Osteoblast (primary cell): ENCODE measurements at places on chromosomes 5 and 9. TPM values are rescaled to one million over a fixed set of nuclear protein-coding genes. Genes with fewer than 3 reads are reported as not detected.

DNA sequence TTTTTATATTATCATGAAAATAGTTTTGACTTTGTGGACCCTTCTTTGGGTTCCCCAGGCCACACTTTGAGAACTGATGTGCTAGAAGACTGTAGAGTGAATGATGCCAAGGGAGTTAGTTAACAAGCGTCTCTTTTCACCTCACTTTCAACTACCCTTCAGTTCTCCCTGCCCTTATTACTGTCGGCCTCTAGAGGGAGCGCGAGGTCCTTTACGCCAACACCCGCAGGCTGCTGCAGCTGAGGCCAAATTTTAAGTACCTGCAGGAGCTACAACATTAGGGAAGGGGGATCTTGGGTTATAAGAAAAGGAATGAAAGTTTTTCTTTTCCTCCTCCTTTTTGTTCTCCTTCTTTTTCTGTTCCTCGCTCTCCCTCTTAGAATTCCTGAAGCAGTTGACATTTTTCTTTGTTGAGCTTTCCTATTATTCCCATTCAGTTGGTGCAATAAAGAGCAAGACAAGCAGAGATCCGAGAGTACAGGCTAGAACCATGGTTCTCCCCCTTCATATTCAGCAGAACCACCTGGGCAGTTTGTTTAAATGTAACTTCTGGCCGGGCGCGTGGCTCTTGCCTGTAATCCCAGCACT, 84.0 kb downstream of the ZFAND5 start:
- no peaks in the 10 kb centered on the region for H3K4me1 ChIP-seq
- peak; percentile 76 for DNase-seq
- H3K27me3 ChIP-seq, result peaks cover 7% of the 10 kb centered on the region
- H3K4me3 ChIP-seq, result no peak overlapping the region
- H3K36me3 ChIP-seq, result no peaks in the 10 kb centered on the region

GRCh38 chr5:72427488-72428437, 79.4 kb downstream of the ZNF366 start:
- no peaks in the 10 kb centered on the region for H3K27me3 ChIP-seq
- DNase-seq, result no peak
- H3K4me1 ChIP-seq, result no peaks in the 10 kb centered on the region
- no peak overlapping the region for H3K27ac ChIP-seq

GRCh38 chr9:70609542-70610286, 195.3 kb upstream of the KLF9 start:
- no peaks in the 10 kb centered on the region for H3K27me3 ChIP-seq
- peaks cover 12% of the 10 kb centered on the region for H3K4me1 ChIP-seq
- no peak overlapping the region for H3K4me3 ChIP-seq
- no peaks in the 10 kb centered on the region for H3K36me3 ChIP-seq
- H3K27ac ChIP-seq, result peak overlapping the region; percentile 70

The SMIM33 gene
- total RNA-seq, result not detected in 2 replicates

DNA sequence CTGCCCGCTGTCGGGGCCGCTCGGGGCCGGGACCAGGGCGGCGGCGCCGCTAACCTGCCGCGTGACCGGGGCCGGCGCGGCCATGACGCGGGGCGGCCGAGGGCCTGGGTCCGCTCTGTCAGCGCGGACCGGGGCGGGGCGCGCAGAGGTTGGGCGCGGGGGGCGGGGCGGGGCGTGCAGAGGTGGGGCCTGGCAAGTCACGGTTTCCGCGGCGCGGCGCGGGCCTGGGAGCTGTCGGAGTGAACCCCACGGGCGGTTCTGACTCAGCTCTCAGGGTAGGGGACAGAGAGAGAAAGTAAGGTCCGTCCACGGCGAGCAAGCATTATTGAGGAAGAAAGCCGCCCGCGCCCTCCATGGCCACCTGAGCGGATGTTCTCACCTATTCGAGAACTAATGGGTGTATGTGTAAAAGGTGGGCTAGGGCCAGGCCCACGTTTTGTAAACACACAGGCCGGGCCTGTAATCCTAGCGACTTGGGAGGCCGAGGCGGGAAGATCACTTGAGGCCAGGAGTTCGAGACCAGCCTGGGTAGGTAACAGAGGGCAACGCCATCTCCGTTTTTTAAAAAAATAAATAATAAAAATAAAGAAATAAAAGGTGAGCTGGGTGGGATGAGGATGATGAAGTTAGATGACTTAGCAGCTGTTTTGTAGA, at the start of gene PRXL2C:
Gene PRXL2C (minus strand): TSS at position 120 of the 654 bp plus-strand sequence. CDS start 36 bp downstream, at position 84.
- peak within 1 kb of the TSS; percentile 75 for H3K4me3 ChIP-seq
- H3K27ac ChIP-seq, result peak within 1 kb of the TSS; percentile 92
- no peaks in the 10 kb centered on the region for H3K27me3 ChIP-seq
- peaks cover 6% of the 10 kb centered on the region for H3K36me3 ChIP-seq
- H3K4me1 ChIP-seq, result peaks cover 6% of the 10 kb centered on the region
